ENCODE measurements at places on chromosomes 4 and X. TPM values are rescaled to one million over a fixed set of nuclear protein-coding genes. Genes with fewer than 3 reads are reported as not detected.

The NALF2 gene
- total RNA-seq, result not detected

The CCKAR gene
- total RNA-seq, result not detected

The CCDC158 gene
- not detected for total RNA-seq

The VCX gene
- not detected for total RNA-seq

The TMEM150C gene
- not detected for total RNA-seq

The FAT1 gene
- 83.3 TPM for total RNA-seq

The DUSP21 gene
- total RNA-seq, result not detected

The GPRIN3 gene
- total RNA-seq, result 0.35 TPM

The SLC9B1 gene
- total RNA-seq, result 0.29 TPM

The GABRG1 gene
- not detected for total RNA-seq

The FAM236A gene
- total RNA-seq, result not detected

The SUPT20HL2 gene
- total RNA-seq, result not detected

The EOLA2 gene
- 43.2 TPM for total RNA-seq

The AKAP17A gene
- total RNA-seq, result 21.4 TPM

The CCNB3 gene
- 0.18 TPM for total RNA-seq

The ATOH1 gene
- not detected for total RNA-seq

The CAPN6 gene
- total RNA-seq, result 0.18 TPM

The PIR gene
- 18.3 TPM for total RNA-seq

The PAGE2 gene
- not detected for total RNA-seq

The RBM46 gene
- not detected for total RNA-seq

The NHSL2 gene
- total RNA-seq, result 2.8 TPM

The SSX3 gene
- not detected for total RNA-seq

The ESX1 gene
- total RNA-seq, result 1.4 TPM

The H2BW2 gene
- total RNA-seq, result not detected

The IL21 gene
- total RNA-seq, result not detected

The NDP gene
- total RNA-seq, result 0.29 TPM

The ADH1A gene
- total RNA-seq, result not detected

The NEUROG2 gene
- total RNA-seq, result not detected

The ITGB1BP2 gene
- 1.2 TPM for total RNA-seq

The EIF2S3 gene
- total RNA-seq, result 243 TPM

The PCYT1B gene
- total RNA-seq, result under 0.01 TPM

The EXOC1 gene
- total RNA-seq, result 28.9 TPM

The RAB9B gene
- 1.1 TPM for total RNA-seq

The NUDT10 gene
- 1.9 TPM for total RNA-seq

The LRRC66 gene
- total RNA-seq, result 0.35 TPM

The GJB1 gene
- not detected for total RNA-seq

The PLXNB3 gene
- 2.6 TPM for total RNA-seq

The WNK3 gene
- 0.18 TPM for total RNA-seq

The TMEM156 gene
- 2.0 TPM for total RNA-seq

The PHEX gene
- total RNA-seq, result not detected

The BTK gene
- not detected for total RNA-seq

The SPINK2 gene
- total RNA-seq, result not detected

The P2RY4 gene
- not detected for total RNA-seq

The PGAM4 gene
- not detected for total RNA-seq

The GSX2 gene
- not detected for total RNA-seq

The RBM3 gene
- 299 TPM for total RNA-seq

The PPP1R2C gene
- not detected for total RNA-seq

The SLC26A1 gene
- not detected for total RNA-seq

The BMPR1B gene
- 0.29 TPM for total RNA-seq

The PRICKLE3 gene
- total RNA-seq, result 5.8 TPM

The GAGE13 gene
- not detected for total RNA-seq

The NDUFA1 gene
- 63.8 TPM for total RNA-seq
